Stimulated activated CD8-positive, alpha-beta memory T cell treated with anti-CD3 and anti-CD28 coated beads, Interleukin-2, amount 100 ng/mL, for 48 hours (primary cell): ENCODE measurements at places on chromosomes 3 and 15.

- no peak for DNase-seq
Observed at GRCh38 chr3:130826516-130827182, 67.2 kb upstream of the ATP2C1 start.

- DNase-seq = no peak
Observed at GRCh38 chr3:117691526-117691925, 981.9 kb downstream of the TUSC7 start.

GRCh38 chr3:5186089-5186857 is 1.2 kb upstream of the EDEM1 start:
- no peak for DNase-seq

DNA sequence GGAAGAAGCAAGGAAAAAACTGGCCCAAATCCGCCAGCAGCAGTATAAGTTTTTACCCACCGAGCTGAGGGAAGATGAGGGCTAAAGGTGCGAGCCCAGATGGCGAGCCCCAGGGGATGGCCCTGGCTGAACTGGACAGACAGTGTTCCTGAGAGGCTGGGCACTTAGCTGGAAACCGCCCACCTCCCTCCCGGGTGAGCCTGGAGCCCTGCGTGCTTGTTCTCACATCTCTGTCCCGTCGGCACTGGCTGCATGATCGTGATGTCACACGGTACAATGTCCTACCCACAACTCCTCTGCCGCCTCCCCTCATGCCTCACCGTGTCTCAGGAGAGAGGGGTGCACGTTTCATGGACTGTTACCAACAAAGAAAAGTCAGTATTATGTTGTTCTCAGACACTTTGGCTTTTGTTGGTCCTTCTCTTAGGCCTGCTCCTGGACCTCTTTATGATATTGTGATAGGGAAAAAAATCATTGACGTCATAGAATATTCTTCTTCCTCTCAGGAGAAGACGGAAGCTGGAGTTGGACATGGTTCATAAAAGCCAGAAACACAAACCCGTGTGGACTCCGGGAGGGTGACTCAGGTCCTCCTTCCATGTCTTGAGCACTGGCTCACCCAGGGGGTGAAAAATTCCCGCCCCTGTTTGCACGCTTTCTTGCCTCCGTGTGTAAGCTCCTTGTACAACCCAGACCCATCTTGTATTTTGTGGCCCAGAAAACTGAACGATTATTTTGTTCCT is 201.8 kb upstream of the TPM1 start:
- no peak for DNase-seq

- no peak for DNase-seq
Observed at GRCh38 chr15:84702961-84703482, 12.9 kb downstream of the SEC11A start.
